ENCODE measurements at places on chromosomes 5 and 9. TPM values are rescaled to one million over a fixed set of nuclear protein-coding genes. Genes with fewer than 3 reads are reported as not detected.

WNT8A gene
- not detected for total RNA-seq

RAB3C gene
- total RNA-seq: 1.8 TPM

CBY3 gene
- total RNA-seq: not detected

STING1 gene
- total RNA-seq: 13.6 TPM

MGAT4B gene
- total RNA-seq: 42.0 TPM

SPAG8 gene
- total RNA-seq: 0.56 TPM

ADRB2 gene
- total RNA-seq: 7.6 TPM

JAKMIP2 gene
- total RNA-seq: 0.23 TPM

ARL14EPL gene
- total RNA-seq: not detected

DNA sequence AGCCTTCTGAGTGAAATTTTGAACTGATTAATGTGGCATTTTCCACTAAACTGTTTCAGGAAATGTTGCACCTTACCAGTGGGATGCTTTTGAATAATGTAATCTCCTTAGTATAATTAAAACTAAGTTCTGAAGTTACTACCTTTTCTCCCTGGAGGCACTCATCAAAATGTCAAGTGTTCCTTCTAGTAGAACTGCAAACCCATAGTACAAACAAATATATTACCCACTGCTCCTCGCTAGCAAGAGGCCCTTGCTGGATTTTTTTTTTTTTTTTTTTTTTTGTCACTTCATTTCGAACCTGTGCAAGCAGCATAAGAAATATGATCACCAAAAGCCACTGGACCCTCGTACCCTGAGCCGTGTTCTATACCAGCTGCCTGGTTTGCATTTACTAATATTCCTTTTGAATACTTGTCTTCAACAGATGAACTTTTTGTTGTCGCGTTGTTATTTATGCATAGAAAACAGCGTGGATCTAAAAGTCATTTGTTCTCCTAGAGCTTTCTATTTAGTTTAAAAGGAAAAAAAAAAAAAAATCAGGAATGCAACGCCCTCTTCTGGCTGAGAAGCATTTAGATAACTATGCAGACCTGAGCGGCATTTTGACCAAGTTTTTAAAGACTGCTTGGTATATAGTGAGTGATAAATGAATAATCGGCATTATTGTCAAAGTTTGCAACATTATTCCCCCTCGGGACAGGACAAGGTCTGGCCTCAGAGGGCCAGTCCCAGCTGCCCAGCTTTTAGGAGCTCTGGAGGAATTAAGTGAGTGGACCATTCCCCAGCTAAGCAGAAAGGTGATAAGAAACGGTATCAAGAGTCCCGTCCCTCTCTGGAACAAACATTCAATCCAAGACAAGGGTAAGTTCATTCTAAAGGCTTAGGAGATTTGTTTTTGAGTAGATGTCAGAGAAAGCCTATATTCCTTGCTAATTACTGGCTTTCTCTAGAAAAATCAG is 162.5 kb upstream of the KIF2A start:
- no peak for DNase-seq

DNA sequence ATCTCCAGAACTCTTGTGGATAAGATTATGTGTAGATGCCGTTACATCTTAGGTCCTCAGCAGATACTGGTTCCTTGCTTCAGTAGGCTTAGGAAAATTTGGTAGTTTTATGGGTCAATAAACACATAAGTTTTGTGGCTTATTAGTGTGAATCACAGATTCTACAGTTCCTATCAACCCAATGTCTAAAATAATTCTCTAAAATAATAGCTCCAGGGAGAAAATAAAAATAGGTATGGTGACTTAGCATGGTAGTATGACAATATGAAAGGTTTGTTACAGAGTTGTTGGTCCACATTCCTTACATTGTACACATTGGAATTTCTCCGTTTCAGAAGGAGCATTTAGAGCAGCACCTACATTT is 91.7 kb downstream of the AOPEP start:
- no peak for DNase-seq

- no peak for DNase-seq
Observed at GRCh38 chr5:69517763-69518212, 25.2 kb downstream of the OCLN start.

DNA sequence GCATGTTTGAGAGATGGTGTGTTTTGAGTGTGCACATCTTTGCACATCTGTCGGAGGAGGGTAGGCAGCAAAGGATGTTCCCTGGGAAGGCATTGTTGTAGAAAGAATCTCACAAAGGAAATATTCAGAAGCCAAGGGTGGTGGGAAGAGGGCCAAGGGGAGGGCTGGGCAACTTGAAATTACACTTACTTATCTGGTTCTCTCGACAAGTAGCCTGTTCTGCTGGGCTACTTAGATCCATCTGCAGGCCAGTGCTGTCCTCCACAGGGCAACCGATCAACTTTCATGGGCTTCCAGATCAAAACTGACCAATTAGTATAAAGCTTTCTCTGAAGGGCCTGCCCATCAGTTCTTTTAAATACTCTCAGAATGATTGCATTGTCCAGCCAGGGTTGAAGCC is 495.2 kb downstream of the GADD45G start:
- DNase-seq: no peak

DNA sequence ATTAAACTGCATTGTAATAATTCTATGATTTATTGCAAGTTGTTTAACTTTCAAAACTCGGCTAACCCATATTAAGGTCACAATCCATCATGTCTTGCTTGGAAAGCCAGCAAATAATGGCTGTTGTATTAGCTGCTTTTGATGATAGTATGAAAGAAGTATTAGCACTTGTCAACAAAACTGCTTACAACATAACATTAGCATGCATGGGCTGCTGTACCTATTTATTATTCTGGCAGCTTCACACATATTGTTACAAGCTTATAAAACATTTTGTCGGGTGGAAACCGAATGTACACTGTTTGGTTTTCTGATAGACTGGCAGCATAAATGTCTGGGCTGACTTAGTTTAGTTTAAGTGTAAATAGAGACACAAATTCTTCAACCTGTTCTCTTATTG is 378.3 kb downstream of the KIAA0825 start:
- DNase-seq: no peak

GRCh38 chr9:70133253-70134208 is 89.9 kb downstream of the MAMDC2 start:
- no peak for DNase-seq

- DNase-seq: no peak
Observed at GRCh38 chr5:123180676-123181393, 91.8 kb downstream of the PRDM6 start.

DNA sequence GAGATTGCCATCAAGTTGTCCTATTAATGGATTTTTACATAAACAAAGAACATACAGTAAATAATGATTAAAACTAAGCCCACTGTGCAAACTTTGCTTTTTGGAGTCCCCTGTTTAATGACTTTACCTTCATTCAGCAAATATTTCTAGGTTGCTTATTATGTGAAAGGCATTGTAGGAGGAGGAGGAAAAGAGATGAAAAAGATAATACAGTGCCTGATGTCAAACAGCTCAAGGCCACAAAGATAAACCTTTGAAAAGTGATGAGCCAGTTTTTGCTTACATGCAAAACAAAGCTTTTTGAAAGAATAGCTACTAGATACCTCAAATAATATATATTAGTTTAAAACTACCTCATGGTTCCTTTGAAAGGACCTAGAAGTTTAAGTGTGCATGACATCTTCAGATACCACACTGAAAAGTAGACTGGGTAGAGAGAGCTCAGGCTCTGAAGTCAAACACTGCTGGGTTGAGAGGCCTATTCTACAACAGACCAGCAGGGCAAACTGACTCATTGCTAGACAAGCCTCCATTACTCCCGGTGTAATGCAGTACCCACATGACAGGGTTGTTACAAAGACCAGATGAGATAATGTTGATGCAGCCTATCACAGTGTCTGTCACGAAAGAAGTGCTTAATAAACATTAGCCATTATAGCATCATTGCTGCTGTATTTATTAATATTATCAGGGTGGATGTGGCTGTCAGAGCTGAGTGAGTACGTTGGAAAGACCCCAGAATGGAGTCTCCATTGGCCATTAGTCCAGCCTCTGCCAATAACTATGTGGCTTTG is 11.8 kb downstream of the DEPDC1B start:
- no peak for DNase-seq

GRCh38 chr9:22031655-22032411 is 22.7 kb upstream of the CDKN2B start:
- no peak for DNase-seq

DNA sequence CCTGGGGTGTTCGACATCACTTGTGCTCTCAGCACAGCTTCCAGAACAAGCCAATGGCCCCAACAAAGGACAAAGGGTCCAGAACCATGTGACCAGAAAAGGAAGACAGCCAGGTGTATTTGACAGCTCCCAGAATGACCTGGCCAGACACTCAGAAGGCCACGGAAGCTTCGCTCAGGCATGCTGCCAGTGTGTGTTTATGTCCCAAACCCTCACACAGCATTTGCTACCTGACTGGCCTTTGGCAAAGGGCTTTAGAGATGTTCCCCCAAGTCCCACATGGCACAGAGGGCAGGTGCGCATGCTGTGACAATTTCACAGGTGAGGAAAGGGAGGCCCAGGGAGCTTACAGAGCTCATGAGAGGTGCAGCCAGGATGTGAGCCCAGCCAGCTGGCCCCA is 39.5 kb downstream of the MED10 start:
- DNase-seq: no peak

GRCh38 chr9:23926368-23926767 is 100.3 kb upstream of the ELAVL2 start:
- DNase-seq: no peak

DNA sequence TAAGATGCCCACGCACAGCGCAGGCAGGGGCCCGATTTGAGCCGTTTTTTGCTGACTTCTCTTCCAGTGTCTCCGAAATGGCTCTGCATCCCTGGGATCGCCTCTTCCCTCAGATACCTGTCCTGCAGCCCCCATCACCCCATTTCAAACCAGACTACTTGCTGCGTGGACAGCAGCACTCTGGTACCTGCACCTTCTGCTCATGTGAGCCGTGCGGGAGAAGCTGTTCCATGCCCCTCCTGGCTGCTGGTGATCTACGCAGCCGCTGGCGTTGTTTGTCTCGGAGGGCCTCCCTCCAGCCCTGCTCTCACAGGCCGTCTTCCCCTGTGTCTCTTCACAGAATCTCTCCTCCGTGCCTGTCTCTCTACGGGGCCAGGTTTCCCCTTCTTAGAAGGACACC is 13.4 kb downstream of the CEP72 start:
- DNase-seq: no peak

DNA sequence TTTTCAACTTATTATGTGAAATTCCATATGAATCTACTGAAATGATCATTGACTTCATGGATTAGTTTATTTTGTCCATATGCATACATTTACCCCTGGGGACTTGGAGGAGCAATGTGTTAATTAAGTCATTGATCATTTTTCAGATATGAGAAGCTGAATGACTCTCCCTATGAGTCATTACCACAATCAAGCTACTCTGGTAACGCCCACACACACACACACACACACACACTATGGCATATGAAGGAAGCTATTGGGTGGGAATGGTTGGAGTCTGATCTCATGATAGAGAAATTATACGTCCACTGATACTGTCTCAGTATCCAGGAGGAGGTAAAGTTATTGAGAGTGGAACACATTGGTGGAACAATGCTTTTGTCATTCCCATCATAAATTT is 528.9 kb downstream of the AGTPBP1 start:
- no peak for DNase-seq
